ENCODE measurements at places on chromosomes 2 and 18.

- DNase-seq, result no peak
Observed at GRCh38 chr2:128695646-128696220, 377.1 kb upstream of the HS6ST1 start.

- no peak for DNase-seq
Observed at GRCh38 chr18:47679864-47680263, 250.6 kb downstream of the SMAD2 start.

DNA sequence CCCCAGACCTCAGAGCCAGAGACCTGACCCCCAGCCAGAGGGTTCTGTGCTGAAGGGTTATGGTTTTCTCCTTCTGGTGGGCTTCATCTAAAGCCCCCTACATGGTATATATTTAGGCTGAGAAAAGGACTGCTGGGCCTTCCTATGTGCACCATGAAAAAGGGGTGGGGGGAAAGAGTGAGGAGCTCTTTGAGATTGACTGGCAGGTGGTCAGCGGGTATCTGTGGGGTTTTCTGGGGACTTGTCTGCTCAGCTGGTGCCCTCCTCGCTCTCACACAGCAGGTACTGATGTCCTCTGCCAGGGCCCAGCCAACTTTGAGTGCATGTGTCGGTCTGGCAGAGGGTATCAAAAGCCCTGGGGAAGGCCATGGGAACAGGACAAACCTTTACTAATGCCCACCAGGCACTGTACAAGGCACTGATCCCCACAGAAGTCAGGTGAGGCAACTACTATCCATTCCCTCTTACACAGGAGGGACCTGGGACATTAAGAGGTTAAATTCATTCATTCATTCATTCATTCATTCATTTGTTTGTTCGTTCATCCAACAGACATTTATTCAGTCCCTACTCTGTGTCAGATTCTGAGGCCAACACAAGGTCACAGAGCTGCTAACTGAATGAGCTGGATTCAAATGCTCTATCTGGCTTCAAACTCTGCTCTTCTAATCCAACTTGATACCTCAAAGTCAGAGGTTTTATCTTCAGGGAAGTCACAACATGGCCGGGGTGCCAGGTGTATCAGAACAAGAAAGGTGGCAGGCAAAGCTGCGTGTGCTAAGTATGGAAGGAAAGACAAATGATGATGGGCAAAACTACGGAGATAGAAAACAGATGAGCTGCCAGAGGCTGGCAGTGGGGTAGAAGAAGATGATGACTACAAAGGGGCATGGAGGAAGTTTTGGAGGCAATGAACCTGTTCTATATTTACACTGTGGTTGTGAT is 44.6 kb downstream of the REEP1 start:
- no peak for DNase-seq

GRCh38 chr2:240631548-240632305 is 6.4 kb downstream of the GPR35 start:
- DNase-seq, result no peak

- DNase-seq, result no peak
Observed at GRCh38 chr2:134739879-134740301, 21.1 kb upstream of the TMEM163 start.

DNA sequence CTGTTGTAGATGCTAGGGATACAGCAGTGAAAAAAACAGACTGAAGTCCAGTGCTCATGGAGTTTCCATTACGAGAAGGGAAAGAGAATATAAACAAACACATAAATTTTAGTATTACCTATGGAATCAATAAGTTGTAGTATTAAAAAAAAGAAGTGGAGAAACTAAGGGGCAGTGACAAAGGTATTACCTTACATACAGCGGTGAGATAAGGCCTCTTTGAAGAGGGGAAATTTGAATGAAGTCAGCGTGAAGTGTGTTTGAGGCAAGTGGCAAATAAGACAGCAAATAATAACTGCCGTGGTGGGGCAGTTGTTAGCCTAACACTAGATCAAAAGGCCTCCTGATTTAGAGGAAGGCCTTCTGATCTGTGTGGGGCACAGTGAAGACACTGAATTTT is 57.9 kb downstream of the TLK1 start:
- no peak for DNase-seq

DNA sequence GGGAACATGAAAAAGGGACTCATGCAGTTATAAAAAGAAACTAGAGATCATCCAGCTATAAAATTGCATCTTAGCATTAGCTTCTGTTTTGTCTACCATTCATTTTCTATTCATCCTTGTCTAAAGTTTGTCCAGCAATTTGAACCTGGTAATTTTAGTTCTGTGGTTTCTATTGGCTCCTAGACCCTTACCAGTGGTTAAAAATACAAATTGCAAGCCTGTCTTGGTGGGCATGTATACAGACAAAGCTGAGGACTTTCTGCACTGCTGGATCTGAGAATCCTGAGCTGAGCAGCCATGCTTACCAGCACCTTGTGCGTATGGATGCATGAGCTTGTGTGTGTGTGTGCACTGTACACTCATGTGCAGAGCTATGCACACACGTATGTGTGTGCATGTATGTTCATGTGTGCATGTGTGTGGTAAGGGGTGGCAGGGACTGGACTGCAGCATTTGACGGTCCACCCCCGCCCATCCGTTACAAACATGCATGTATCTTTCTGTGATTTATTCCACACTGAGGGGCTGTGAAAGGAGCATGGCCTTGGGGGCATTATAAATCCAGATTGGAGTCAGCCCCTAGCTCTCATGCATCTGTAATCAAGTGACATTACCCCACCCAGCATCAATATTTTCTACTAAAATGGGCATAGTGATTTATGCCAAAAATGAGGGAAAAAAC is 144.7 kb downstream of the FAM210A start:
- no peak for DNase-seq

- DNase-seq, result no peak
Observed at GRCh38 chr2:45885171-45885621, 233.7 kb downstream of the PRKCE start.

DNA sequence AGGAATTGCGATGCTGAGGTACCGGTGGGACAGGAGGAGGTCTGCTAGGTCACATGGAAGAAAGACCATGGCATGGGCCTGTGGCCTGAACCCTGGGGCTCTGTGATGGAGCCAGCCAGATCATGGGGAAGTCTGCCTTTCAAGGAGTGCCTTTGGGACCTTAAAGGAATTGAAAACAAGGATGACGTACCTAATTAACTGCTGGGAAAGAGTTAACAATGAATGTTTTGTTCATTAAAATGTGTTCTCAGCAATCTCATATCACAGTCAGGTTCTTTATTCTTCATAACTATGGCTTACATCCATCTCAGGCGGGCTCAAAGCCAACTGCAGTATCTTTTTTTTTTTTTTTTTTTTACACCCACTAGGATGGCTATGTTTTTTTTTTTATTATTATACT is 25.6 kb downstream of the TRPM8 start:
- no peak for DNase-seq

DNA sequence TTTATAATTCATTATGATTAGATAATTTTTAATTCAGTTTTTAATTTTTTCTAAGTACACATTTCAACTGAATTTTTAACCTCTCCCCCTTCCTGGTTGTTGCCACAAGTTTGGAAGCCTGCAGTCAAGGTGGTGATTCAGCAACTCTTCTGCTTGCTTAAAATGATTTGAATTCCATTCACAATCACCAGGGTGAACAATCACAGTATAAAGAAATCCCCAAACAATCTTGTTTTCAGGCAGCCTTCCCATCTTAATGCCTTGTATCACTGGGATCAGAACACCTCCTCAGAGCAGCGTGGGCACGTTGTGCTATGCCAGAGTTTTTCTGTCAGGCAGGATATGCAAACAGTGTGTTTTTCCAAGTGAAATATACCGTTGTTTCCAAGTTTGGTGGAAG is 46.7 kb upstream of the BARD1 start:
- no peak for DNase-seq

DNA sequence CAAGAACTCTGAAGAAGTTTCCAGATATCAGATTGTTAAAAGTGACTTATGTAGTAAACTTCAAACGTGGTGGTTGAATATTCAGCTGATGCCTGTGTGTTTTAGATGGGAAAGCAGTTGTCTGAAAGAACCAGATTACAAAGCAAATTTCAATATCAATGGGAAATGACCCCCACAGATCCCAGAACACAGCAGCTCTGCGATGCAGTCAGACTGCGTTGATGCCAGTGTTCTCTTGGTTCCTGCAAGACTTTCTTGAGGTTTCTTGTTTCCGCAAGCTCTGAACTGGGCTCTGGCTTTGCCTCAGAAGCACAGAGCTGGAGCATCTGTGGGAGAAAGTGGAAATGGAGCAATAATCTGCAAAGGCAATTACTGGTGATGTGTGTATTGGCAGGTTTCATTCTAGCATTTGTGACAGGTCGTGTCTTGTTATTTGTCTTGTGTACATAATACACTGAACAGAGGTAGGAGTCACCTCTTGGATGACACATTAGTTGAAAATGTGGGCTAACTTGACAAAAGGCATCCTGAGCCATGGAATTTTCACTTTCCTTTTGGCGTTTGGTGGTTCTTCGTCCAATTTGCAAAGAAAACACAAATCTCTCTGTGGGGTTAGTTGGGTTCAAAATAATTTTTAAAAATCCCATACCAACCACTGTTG is 10.8 kb upstream of the LYPD6B start:
- no peak for DNase-seq

- peak; percentile 42 for DNase-seq
Observed at GRCh38 chr2:37389989-37390765, 45.7 kb downstream of the QPCT start.

DNA sequence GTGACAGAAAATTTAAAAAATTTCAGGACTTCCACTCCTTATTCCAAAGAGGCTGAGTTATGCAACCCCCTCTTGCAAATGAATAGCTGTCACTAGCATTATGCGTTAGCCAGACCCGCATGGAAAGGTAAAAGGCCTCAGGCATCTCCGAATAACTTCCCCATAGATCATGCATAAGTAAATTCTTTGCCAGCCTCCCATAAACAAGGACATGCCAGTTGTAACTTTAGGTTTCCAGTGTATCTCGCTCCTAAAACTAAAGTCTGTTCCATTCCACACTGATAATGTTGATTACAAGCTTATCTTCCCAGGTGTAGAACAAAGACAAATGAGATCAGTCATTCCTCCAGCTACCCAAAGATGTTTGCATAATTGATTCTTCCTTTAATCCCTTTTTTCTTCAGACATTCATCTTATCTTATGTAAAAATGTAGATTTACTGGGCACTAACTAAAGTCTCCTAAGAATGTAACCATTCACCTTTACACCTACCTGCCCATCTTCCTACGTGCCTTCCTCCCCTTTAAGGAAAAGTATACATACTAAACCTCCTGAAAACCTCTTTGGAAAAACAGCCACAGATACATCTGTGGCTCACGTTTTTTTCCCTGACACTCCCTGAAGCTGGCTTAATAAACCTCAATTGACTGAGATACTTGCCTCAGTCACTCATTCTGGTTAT is 13.6 kb upstream of the NFU1 start:
- DNase-seq, result no peak

GRCh38 chr2:135812907-135813511 is 24.0 kb downstream of the LCT start:
- DNase-seq, result no peak

DNA sequence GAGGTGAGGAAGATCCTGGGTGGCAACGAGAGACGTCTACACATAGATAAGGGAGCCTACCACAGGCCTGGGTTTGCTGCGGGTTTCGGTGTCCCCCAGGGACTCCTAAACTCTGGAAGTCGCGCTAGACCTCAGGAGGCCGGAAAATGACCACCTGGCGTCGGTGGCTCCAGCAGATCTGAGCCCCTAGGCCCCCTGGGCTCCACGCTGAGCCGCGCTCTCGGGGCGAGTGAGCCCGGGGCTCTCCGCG is 987 bp upstream of the DLX1 start:
- DNase-seq, result no peak

- DNase-seq, result no peak
Observed at GRCh38 chr18:71252351-71252865, 963.6 kb downstream of the SOCS6 start.

DNA sequence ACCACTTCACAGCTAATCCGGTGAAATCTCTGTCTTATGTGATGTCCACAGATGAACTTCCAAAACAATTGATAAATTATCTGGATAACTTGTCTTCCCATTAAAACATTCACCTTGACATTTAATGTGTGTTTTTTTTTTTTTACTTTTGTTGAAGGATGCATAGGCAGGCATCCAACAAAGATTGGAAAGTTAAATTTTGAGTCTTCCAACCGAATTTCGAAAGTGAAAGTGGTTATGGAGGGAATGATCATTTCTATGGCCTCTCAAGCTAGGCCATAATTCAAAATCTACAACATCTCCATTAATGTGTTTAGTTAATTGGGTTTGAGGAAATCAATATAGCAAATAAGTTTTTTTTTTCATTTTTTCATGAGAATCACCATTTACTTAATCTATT is 1495.5 kb upstream of the ACVR2A start:
- no peak for DNase-seq

DNA sequence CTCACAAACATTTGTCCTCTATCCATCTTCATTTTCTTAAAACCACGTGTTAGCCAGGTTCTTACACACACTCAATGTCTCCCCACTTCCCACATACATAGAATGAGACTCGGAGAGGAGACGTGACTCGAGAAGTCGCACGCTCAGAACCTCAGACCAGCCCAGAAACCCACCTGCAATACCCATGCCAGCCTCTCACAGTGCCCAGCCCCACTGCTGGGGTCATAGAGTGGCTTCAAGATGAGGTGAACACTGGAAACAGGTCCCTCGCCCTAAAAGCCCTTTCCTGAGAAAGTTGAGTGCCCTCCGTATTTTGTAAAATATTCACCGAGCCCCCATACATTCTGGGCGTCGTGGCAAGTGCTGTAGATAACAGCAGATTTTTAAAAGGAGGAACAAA is 487.4 kb downstream of the EIPR1 start:
- DNase-seq, result no peak

DNA sequence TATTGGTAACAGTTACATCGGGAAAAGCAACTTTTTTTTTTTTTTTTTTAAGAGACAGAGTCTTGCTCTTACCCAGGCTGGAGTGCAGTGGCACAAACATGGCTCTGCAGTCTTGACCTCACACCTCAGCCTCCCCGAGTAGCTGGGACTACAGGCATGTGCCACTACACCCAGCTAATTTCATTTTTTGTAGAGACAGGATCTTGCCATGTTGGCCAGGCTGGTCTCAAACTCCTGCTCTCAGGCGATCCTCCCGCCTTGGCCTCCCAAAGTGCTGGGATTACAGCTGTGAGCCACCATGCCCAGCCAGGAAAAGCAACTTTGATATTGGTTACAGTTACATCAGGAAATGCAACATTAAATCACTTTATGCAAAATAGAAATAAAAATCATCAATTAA is 4.6 kb downstream of the ITGB1BP1 start:
- no peak for DNase-seq

- DNase-seq, result no peak
Observed at GRCh38 chr18:22550366-22550765, 132.7 kb upstream of the CTAGE1 start.

- no peak for DNase-seq
Observed at GRCh38 chr18:62346333-62347088, 21.4 kb downstream of the TNFRSF11A start.

- no peak for DNase-seq
Observed at GRCh38 chr2:930935-931334, 19.7 kb upstream of the SNTG2 start.

- DNase-seq, result no peak
Observed at GRCh38 chr2:105768176-105768575, 23.5 kb downstream of the NCK2 start.

- no peak for DNase-seq
Observed at GRCh38 chr2:138652378-138652777, 127.8 kb downstream of the NXPH2 start.
